NCI-H460 (cell line): ENCODE measurements at places on chromosomes 1 and 21. TPM values are rescaled to one million over a fixed set of nuclear protein-coding genes. Genes with fewer than 3 reads are reported as not detected.

GRCh38 chr1:116931016-116931918 is 21.6 kb downstream of the PTGFRN start:
- no peak for DNase-seq

Gene ZNF281
- total RNA-seq: 19.0 and 21.7 TPM in 2 replicates

DNA sequence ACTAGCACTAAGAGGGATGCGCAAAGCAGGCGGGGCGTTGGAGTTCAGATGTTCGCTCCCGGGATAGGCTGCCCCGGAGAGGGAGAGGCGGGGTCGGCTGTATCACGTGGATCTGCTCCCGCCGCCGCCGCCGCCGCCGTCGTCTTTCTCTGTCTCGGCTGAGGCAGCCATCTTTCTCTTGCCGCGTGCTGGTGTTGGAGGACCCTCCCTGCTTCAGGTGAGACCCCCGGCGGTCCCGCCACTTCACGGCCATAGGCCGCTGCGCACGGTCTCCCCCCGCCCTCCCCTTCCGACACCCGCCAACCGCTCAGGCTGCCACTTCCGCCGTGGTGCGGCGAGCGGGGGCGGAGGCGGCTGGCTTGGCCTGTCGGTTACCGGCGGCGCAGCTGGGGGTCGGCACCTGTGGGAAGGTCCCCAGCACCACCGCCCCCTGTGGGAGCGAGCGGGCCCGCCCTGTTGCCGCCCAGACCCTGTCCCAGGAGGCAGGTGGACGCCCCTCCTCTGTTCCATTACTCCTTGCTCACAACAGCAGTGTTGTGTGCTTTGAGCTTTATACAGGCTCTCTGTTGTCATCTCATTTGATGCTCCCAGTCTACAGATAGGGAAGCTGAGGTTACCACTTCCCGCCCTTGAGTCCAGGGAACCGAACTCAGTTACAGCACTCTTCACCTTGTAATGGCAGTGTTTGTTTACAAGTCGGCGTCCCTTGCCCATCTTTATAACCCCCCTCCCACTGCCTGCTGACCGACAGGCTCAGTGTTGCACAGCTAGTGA is at the start of gene BTF3L4:
BTF3L4 (plus strand) TSS at position 133 of the 774 bp plus-strand sequence. CDS start 3,553 bp downstream, outside the sequence.
- DNase-seq: peak; percentile 86

DNA sequence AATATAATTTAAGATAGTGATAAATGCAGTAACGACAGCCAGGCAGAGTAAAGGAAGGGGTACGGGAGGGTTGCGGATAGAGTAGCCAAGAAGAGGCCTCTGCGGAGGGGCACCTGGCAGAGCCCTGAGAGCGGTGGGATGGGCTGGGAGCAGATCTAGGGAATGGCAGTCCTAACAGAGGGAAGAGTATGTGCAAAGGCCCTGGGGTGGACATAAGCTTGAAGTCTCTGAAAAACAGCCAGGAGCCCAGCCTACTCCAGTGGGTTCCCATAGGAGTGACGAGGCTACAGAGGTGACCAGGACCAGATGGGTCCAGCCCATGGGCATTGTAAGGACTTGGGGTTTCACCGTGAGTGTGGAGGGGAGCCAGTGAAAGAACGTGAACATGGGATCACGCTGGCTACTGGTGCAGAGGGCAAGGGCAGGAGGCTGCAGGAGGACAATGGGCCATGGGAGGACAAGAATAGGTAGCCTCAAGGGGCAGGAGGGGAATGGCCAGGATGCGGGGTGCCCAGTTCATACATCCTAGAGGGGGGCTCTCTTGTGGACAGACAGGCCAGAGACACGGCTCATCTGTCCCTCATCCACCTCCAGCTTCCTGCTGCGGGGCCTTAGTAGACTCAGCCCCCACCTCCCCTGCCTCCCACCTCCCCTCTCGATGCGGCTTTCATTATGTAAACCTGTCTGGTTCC is 185.7 kb upstream of the VAMP3 start:
- DNase-seq: no peak

GRCh38 chr1:227395426-227396028 is 77.2 kb upstream of the CDC42BPA start:
- DNase-seq: no peak

Gene RNF207
- total RNA-seq: 12.4 and 12.9 TPM in 2 replicates
